H9 (cell line): ENCODE measurements at places on chromosomes 4 and X. TPM values are rescaled to one million over a fixed set of nuclear protein-coding genes. Genes with fewer than 3 reads are reported as not detected.

DNA sequence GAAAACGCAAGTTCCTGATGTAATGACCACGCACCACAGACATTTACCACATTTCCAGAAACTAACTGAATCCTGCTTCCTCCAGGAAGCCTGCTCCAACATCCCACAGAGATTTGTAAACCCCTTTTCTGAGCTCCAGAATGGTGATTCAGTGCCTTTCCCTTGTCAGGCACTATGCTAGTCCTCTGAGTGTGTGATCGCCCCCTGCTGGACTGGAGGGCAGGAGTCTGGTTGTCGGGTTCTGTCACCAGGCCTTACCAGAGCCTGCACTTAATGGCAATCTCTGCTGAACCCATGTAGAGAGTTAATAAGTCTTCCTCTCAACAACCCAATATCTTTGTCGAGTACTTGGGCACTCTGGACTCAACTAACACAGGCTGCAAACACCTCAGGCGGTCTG is 14.5 kb upstream of the KDM5C start:
- H3K27ac ChIP-seq = no peak overlapping the region
- H3K27me3 ChIP-seq = no peaks in the 10 kb centered on the region
- DNase-seq = peak; percentile 46
- no peak overlapping the region for H3K4me3 ChIP-seq

The HAND2 gene
- total RNA-seq = not detected in 2 replicates

The OTC gene
- total RNA-seq = not detected in 2 replicates

The CFP gene
- total RNA-seq = 2.3 and 2.8 TPM in 2 replicates

- DNase-seq = no peak
- H3K4me1 ChIP-seq = no peaks in the 10 kb centered on the region; the same call in 1 of the 2 replicates
- H3K4me3 ChIP-seq = no peak overlapping the region
- H3K27ac ChIP-seq = no peak overlapping the region
- H3K36me3 ChIP-seq = peaks cover 7% of the 10 kb centered on the region; the same call in 2 of the 3 replicates
These were observed 11.8 kb upstream of the NEIL3 start for GRCh38 chr4:177297785-177298391.

DNA sequence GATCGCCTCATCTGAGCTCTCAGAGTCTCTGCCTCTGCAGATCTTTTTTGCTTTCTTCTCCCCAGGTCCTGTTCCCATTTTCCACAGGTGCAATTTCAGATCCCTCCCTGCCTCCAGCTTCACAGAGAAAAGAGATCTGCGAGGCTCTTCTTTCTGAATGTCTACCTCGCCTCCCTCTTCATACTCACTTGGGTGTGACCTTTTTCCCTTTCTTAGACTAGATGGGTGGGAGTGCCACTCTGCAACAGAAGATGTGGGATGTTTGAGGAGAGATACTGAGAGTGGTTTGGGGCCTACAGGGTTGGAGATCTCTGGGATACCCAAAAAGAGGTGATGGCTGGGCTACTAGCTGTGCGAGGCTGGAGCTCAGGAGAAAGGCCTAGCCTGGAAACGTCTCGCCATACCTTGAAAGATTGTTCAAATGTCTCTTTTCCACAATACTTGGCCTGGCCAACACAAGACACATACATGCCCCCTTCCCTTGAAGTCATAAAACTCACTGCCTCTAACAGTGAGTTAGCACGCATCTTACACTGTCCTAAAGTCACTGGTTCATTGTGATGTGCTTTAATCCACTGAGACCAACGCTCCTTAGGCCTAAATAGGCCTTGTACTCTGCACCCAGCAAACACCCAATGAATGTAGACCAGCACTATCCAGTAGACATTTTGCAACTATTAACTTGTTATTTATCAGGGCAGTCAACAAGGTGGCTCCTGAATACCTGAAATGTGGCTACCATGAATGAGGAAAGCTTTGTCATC is 33.6 kb downstream of the IRF2 start:
- H3K27ac ChIP-seq = no peak overlapping the region
- no peak overlapping the region for H3K4me3 ChIP-seq
- DNase-seq = no peak
- H3K4me1 ChIP-seq = peaks cover 16% of the 10 kb centered on the region; the same call in 1 of the 2 replicates

- H3K4me3 ChIP-seq = no peak overlapping the region
- H3K36me3 ChIP-seq = peaks cover 4% of the 10 kb centered on the region; the same call in 1 of the 2 replicates
- no peaks in the 10 kb centered on the region for H3K27me3 ChIP-seq
- DNase-seq = no peak
- no peaks in the 10 kb centered on the region for H3K4me1 ChIP-seq
- no peak overlapping the region for H3K27ac ChIP-seq
These were observed 377.2 kb upstream of the FTHL17 start for GRCh38 chrX:31449081-31449480.

DNA sequence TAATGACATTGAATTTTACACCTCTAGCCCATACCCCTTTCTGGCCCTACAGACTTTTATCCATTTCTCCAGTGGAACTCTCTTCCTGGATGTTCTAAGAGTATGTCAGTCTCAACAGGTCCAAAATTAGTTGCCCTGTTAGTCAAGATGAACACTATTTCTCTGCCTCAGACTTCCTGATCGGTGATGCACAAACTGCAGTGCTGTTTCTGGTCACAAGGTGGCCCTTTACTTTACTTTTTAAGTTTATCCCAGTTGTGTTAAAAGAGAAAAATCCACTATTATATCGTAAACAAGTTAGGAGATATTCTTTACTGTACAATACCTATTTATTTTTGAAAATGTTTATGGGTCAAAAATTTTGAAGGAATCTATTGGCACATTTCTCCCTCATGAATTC is 13.1 kb downstream of the TCEAL7 start:
- no peak overlapping the region for H3K27ac ChIP-seq
- no peak for DNase-seq
- no peak overlapping the region for H3K4me3 ChIP-seq

- peak overlapping the region; percentile 85 for H3K4me3 ChIP-seq
- DNase-seq = no peak
- peaks cover 2% of the 10 kb centered on the region; the same call in 1 of the 2 replicates for H3K4me1 ChIP-seq
- H3K27me3 ChIP-seq = no peaks in the 10 kb centered on the region
- H3K36me3 ChIP-seq = peaks cover 26% of the 10 kb centered on the region
These were observed 2.1 kb downstream of the NAF1 start for GRCh38 chr4:163164591-163164990.

DNA sequence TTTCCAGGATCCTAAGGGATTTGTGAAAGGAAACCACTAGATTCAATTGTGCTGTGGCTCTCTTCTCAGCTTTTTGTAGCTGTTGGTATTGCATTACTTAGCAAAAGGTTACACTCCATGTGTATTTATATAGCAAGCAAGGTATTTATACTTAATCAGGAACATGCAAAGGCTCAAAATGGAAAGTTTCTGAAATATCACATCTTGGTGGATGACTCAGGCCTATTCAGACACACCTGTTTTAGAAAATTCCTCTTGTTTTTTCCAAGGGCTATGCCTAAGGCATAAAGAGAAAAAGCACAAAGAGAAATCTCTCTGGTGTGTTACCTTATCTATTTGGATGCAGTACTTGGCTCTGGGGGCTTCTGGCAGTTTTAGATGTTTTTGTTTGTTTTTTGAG is 144.4 kb upstream of the GALNT7 start:
- no peaks in the 10 kb centered on the region for H3K36me3 ChIP-seq
- peaks cover 3% of the 10 kb centered on the region; the same call in 1 of the 2 replicates for H3K4me1 ChIP-seq
- H3K4me3 ChIP-seq = no peak overlapping the region

The PCGF3 gene
- total RNA-seq = 42.6 and 43.1 TPM in 2 replicates

The VCX3B gene
- total RNA-seq = not detected in 2 replicates

- no peaks in the 10 kb centered on the region for H3K4me1 ChIP-seq
- no peak for DNase-seq
- H3K4me3 ChIP-seq = no peak overlapping the region
- H3K36me3 ChIP-seq = no peaks in the 10 kb centered on the region
- H3K27me3 ChIP-seq = no peaks in the 10 kb centered on the region
- H3K27ac ChIP-seq = no peak overlapping the region
These were observed 166.0 kb downstream of the ANTXR2 start for GRCh38 chr4:79907001-79907400.

GRCh38 chr4:94744850-94745249 is 12.9 kb upstream of the BMPR1B start:
- H3K4me3 ChIP-seq = no peak overlapping the region
- no peaks in the 10 kb centered on the region; the same call in 1 of the 2 replicates for H3K4me1 ChIP-seq
- DNase-seq = no peak
- H3K36me3 ChIP-seq = no peaks in the 10 kb centered on the region

GRCh38 chr4:180565856-180566431 is 1677.3 kb upstream of the TENM3 start:
- H3K27me3 ChIP-seq = no peaks in the 10 kb centered on the region
- H3K27ac ChIP-seq = no peak overlapping the region
- H3K36me3 ChIP-seq = no peaks in the 10 kb centered on the region; the same call in 1 of the 2 replicates
- no peak overlapping the region for H3K4me3 ChIP-seq
- no peaks in the 10 kb centered on the region for H3K4me1 ChIP-seq

GRCh38 chrX:45696736-45697135 is 496.1 kb upstream of the DIPK2B start:
- no peaks in the 10 kb centered on the region for H3K27me3 ChIP-seq
- no peak overlapping the region for H3K27ac ChIP-seq
- no peak for DNase-seq
- no peak overlapping the region for H3K4me3 ChIP-seq
- no peaks in the 10 kb centered on the region for H3K4me1 ChIP-seq

GRCh38 chr4:25427871-25428270 is 50.8 kb downstream of the ANAPC4 start:
- H3K4me1 ChIP-seq = no peaks in the 10 kb centered on the region; the same call in 1 of the 2 replicates
- DNase-seq = no peak
- H3K36me3 ChIP-seq = no peaks in the 10 kb centered on the region
- no peaks in the 10 kb centered on the region; the same call in 1 of the 2 replicates for H3K27me3 ChIP-seq
- no peak overlapping the region for H3K27ac ChIP-seq

- no peak overlapping the region for H3K27ac ChIP-seq
- no peaks in the 10 kb centered on the region for H3K27me3 ChIP-seq
- 0 out of 2 replicates have a peak, but pooled peaks cover 2% of the 10 kb centered on the region for H3K4me1 ChIP-seq
- H3K4me3 ChIP-seq = no peak overlapping the region
- no peaks in the 10 kb centered on the region for H3K36me3 ChIP-seq
These were observed 1029.0 kb upstream of the AGA start for GRCh38 chr4:178470996-178471784.

DNA sequence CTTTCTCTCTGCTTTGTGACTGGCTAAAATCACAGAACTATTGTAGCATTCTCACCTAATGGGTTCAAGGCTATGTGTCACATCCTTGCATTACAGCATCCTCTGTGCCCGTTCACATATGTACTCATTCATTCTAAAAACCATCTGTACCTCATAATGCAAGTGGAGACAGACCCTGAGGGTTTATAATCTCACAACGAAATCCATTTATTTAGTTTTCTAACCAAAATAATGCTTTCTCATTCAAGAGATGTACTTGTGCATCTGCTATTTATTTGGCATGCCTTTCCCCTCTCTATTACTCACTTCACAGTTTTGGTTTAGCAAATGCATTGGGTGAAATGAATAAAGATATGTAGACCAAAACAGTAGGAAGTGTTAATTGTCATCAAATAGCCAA is 261.5 kb downstream of the DCHS2 start:
- H3K4me3 ChIP-seq = no peak overlapping the region
- no peaks in the 10 kb centered on the region for H3K36me3 ChIP-seq
- no peak overlapping the region for H3K27ac ChIP-seq

DNA sequence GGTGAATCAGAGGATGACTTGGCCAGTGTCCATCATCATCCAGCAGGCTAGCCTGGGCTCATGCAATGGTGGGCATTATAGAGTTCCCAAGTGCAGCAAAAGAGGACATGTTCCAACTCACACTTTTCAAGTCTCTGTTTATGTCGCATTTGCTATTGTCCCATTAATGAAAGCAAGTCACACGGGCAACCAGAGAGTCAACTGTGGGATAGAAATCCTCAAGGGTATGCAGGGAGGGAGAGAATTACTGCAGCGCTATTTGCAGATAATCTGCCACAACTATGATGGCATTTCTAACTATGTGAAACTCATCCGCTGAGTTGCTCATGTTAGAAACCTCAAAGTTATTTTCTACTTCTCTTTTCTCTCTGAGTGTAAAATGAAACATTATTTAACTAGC is 78.5 kb upstream of the TAB3 start:
- no peaks in the 10 kb centered on the region for H3K4me1 ChIP-seq
- H3K27ac ChIP-seq = no peak overlapping the region
- no peak for DNase-seq
- H3K36me3 ChIP-seq = no peaks in the 10 kb centered on the region
- no peak overlapping the region for H3K4me3 ChIP-seq

DNA sequence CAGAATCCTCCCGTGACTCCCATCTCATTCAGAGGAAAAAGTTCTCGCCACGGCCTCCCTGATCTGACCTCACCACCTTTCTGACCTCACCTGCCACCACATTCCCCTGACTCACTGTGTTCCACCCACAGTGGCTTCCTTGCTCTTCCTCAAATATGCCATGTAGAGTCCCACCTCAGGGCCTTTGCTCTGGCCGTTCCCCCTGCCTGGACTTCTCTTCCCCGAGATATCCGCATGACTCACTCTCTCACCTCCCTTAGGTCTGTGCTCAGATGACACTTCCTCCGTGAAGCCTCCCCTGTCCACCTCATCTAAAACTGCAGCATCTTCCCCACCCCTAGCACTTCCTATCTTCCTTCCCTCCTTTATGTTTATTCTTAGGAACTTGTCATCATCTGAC is 7.2 kb upstream of the TSPYL2 start:
- no peaks in the 10 kb centered on the region for H3K27me3 ChIP-seq
- peak; percentile 41 for DNase-seq
- no peaks in the 10 kb centered on the region for H3K4me1 ChIP-seq
- no peak overlapping the region for H3K27ac ChIP-seq

The TKTL1 gene
- not detected in 2 replicates for total RNA-seq

- no peak for DNase-seq
- H3K27ac ChIP-seq = no peak overlapping the region
- H3K4me1 ChIP-seq = peaks cover 2% of the 10 kb centered on the region; the same call in 1 of the 2 replicates
These were observed 648 bp downstream of the SYNPO2 start for GRCh38 chr4:118889312-118889691.

The RHOXF1 gene
- total RNA-seq = not detected in 2 replicates

The RAB39B gene
- 6.8 and 7.2 TPM in 2 replicates for total RNA-seq

DNA sequence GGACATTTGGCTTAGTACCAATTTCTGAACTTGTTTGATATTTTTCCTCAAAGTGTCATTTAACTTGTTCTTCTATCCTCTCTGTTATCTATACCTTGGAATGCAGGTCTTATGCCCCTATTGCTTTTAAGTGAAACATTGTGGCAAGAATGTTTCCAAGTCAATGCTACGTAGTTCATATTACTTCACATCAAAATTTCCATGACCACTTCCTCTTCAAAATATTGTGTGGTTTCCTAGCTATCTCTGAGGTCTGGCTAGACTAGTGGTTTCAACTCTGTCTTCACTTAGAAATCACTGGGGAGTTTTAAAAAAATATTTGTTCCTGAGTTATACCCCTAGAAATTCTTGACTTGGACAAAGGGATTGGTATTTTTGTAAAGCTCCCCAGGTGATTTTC is 20.2 kb upstream of the RASGEF1B start:
- peaks cover 16% of the 10 kb centered on the region for H3K36me3 ChIP-seq
- H3K4me1 ChIP-seq = no peaks in the 10 kb centered on the region
- no peak for DNase-seq
- no peak overlapping the region for H3K27ac ChIP-seq

GRCh38 chrX:102684772-102685520 is 27.3 kb upstream of the GPRASP2 start:
- no peak for DNase-seq
- no peaks in the 10 kb centered on the region for H3K27me3 ChIP-seq
- H3K4me1 ChIP-seq = no peaks in the 10 kb centered on the region
- H3K27ac ChIP-seq = no peak overlapping the region
